ENCODE measurements at places on chromosomes 7 and 10. TPM values are rescaled to one million over a fixed set of nuclear protein-coding genes. Genes with fewer than 3 reads are reported as not detected.

GRCh38 chr10:75335983-75336382 lies 65.6 kb downstream of the ZNF503 start:
- no peaks in the 10 kb centered on the region for H3K4me1 ChIP-seq
- no peaks in the 10 kb centered on the region for H3K36me3 ChIP-seq
- no peak overlapping the region for H3K4me3 ChIP-seq
- H3K27ac ChIP-seq, result no peak overlapping the region
- H3K27me3 ChIP-seq, result no peaks in the 10 kb centered on the region

GRCh38 chr10:11707624-11708350 lies 34.4 kb upstream of the ECHDC3 start:
- no peaks in the 10 kb centered on the region for H3K36me3 ChIP-seq
- no peak overlapping the region for H3K27ac ChIP-seq
- no peak for DNase-seq
- H3K4me1 ChIP-seq, result no peaks in the 10 kb centered on the region

- H3K4me3 ChIP-seq, result no peak overlapping the region
- DNase-seq, result no peak
- no peaks in the 10 kb centered on the region for H3K4me1 ChIP-seq
- no peaks in the 10 kb centered on the region for H3K27me3 ChIP-seq
- no peak overlapping the region for H3K27ac ChIP-seq
Measured at GRCh38 chr7:25296086-25296485, 67.8 kb upstream of the NPVF start.

DNA sequence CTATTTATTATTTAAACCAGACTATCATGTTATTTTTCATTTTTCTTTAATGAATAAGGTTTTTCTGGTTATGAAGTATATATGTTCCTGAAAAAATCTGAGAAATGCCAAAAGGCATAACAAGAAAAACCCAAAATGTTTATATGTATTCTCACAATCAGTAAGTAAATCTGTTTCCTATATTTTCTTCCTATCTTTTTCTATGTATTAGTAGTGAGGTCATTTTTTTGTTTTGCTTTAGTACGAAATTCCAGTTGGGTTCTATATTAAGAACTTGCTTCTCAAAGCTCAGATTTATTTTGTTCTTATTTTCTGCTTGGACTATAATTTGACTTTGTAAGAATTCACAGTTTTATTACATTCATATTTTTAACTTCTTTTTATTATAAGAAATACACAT lies 287.5 kb upstream of the NFE2L3 start:
- no peak overlapping the region for H3K4me3 ChIP-seq
- no peaks in the 10 kb centered on the region for H3K36me3 ChIP-seq
- H3K4me1 ChIP-seq, result peaks cover 6% of the 10 kb centered on the region
- H3K27me3 ChIP-seq, result peaks cover 100% of the 10 kb centered on the region

- no peak overlapping the region for H3K4me3 ChIP-seq
- no peak for DNase-seq
- H3K36me3 ChIP-seq, result no peaks in the 10 kb centered on the region
- no peak overlapping the region for H3K27ac ChIP-seq
- no peaks in the 10 kb centered on the region for H3K27me3 ChIP-seq
Measured at GRCh38 chr7:70710011-70710480, 421.9 kb upstream of the GALNT17 start.

DNA sequence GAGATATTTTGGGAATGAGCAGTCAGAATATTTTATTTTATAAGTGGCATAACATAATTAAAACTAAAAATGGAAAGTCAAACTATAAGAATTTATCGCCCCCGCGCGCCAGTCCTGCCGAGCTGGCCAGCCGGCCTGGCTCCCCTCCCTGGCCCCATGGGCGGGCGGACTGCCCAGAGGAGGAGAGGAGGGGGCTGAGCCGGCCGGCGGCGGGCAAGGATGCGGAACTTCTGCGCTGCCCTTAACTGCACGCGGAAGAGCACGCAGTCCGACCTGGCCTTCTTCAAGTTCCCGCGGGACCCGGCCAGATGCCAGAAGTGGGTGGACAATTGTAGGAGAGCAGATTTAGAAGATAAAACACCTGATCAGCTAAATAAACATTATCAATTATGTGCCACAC lies 96.8 kb downstream of the DKK1 start:
- no peak overlapping the region for H3K27ac ChIP-seq
- H3K36me3 ChIP-seq, result no peaks in the 10 kb centered on the region
- H3K4me3 ChIP-seq, result no peak overlapping the region
- no peaks in the 10 kb centered on the region for H3K4me1 ChIP-seq

The CFAP58 gene
- 5.7 TPM for total RNA-seq

The PNLIPRP2 gene
- not detected for total RNA-seq

The SAMD9 gene
- 5.0 TPM for total RNA-seq

The NYAP1 gene
- 0.19 TPM for total RNA-seq
